ENCODE measurements at places on chromosomes 4 and X.

GRCh38 chrX:29762006-29762405, 453.4 kb upstream of the MAGEB2 start:
- no peak for DNase-seq

GRCh38 chrX:55006827-55007621, 6.9 kb downstream of the APEX2 start:
- DNase-seq: no peak

- no peak for DNase-seq
Observed at GRCh38 chr4:17336524-17336961, 175.3 kb downstream of the QDPR start.

- DNase-seq: no peak
Observed at GRCh38 chr4:173194157-173194556, 25.5 kb downstream of the GALNT7 start.

DNA sequence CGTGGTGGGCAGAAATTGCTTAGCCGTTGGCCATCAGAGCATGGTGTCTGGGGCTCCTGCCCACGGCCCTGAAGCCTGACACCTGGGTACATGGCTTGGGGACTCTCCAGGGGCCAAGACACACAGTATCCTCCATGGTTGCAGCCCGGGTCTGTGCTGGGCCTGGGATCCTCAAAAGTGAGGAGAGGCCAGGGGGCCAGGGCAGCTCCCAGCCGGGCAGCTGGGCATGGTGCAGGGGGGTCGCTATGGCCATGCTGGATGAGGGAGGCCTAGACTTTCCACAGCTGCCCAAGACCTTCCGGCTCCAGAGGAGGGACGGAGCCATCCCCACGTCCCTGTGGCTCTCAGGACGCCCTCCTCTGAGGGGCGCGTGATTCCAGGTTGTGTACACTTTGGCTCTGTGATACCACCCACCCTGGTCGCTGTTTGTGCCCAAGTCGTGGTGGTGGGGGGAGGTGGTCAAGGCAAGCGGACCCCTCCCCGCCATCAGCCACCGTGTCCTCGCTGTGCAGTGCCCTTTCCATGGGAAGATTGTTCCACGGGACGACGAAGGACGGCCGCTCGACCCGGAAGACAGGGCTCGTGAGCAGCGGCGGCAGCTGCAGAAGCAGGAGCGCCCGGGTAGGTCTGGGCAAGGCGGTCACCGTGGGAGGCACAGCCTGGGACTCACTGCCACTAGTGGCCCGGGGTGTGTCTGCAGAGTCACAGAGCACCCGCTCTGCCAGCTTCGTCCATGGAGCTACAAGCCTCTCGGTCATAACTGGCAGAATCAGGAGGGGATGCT, 25.7 kb downstream of the NKX1-1 start:
- DNase-seq: no peak

- no peak for DNase-seq
Observed at GRCh38 chr4:153759407-153760316, at the start of gene RNF175. TSS of gene RNF175 (minus strand) at chr4:153760024. CDS start at chr4:153759862, 162 bp downstream.

- no peak for DNase-seq
Observed at GRCh38 chr4:24104158-24104565, 214.3 kb upstream of the PPARGC1A start.

Data from GF-D8 (cell line).